ENCODE measurements at places on chromosomes 3 and 15.
A peak's percentile ranks its signal among the peaks of the same experiment; 100 is the strongest.

DNA sequence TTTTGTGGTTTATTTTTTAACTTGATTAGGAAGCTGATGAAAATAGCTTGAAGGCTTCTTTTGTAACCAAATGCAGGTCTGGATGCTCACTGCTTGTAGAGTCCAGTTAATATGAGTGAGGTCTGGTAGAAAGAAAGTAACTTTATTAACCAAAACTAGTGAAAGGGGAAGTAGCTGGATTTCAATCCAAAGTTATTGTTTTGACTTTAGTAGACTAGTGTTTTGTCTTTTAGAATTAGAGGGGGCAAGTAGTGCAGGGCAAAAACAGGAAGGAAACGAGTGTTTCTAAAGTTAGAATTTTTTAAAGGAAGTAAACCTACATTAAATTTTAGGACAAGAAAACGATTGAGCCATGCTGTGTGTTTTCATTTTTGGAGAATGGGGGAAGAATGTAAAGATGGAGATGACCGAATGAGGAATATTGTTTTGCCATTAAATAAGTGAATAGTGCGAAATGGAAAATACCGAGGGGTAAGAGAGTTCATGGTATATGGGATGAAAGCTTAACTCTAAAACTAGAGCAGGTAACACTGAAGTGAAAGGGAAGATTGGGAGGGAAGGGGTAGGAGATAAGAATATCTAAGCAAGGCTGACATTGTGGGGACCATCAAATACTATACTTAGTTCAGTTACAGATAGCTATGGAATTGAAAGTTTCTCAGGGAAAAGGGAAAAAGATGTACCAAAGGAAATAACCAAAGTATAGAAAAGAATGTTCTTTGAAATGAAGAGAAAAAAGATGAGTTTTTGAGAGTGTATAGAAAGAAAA, 40.0 kb downstream of the USP3 start:
- no peak for DNase-seq

DNA sequence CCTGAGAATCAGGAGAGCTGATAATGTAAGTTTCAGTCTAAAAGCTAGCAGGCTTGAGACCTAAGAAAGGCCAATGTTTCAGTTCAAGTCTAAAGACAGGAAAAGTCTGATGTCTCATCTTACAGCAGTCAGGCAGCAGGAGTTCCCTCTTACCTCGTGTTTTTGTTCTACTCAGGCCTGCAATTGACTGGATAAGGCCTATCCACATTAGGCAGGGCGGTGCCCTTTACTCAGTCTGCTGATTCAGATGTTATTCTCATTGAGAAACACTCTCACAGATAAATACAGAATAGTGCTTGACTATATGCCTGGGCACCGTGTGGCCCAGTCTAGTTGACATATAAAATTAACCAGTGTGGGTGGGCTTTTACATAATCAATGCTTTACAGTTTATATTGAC, 122.4 kb downstream of the NR1D2 start:
- DNase-seq, result no peak

DNA sequence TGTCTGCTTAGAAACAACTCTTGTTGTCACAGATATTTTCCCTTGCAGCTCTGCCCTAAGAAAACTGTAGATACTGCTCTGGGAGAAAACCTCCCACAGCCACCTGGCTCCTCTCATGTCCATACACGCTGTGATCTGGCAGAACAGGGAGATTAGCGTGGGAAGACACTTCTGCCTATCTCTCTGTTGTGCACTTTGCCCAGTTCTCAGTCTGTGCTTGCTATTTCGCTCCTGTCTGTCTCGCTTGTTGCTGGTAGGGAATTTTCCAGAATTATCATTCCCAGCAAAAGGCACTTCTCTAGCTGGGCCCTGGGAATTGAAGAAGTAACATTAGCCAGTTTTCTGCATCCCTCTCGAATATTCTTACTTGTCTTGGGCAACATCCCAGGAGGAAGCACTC, 8.1 kb upstream of the GATM start:
- no peak for DNase-seq

GRCh38 chr3:72375237-72376076, 472.8 kb downstream of the SHQ1 start:
- DNase-seq, result no peak

GRCh38 chr15:56868170-56868569, 50.3 kb upstream of the TCF12 start:
- DNase-seq, result no peak

DNA sequence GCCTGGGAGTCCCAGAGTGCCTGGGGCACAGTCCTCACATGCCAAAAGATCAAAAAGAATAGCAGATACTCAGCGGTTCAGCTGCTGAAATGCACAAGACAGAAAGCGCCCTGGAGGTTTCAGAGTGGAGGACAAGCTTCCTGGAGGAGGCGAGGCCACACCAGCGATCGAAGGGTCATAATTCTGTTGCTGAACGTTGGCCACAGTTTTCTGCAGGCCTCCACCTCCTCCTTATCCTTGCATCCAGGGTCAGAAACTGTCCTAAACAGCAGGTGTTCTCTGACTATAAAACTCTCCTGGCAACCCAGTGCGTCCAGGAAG, 220.3 kb upstream of the LINGO1 start:
- no peak for DNase-seq

DNA sequence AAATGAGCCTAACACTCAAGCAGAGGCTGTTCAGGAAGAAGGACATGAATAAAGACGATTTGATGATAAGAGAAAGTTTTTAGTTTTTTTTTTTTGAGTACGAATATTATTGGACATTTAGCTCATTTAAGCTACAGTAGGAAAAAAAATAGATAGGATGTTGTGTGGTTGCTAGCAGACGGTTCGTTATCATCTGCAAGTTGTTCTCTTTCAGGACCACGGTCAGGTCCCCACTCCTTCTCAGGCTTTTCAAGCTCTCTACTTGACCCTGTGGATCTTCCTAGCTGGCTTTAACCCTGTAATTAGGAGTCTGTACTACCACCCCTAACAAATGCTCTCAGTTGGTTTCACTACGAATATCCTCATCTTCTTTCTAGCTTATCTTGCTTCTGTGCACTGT, 1.1 kb downstream of the KCNH8 start:
- peak; percentile 7 for DNase-seq

DNA sequence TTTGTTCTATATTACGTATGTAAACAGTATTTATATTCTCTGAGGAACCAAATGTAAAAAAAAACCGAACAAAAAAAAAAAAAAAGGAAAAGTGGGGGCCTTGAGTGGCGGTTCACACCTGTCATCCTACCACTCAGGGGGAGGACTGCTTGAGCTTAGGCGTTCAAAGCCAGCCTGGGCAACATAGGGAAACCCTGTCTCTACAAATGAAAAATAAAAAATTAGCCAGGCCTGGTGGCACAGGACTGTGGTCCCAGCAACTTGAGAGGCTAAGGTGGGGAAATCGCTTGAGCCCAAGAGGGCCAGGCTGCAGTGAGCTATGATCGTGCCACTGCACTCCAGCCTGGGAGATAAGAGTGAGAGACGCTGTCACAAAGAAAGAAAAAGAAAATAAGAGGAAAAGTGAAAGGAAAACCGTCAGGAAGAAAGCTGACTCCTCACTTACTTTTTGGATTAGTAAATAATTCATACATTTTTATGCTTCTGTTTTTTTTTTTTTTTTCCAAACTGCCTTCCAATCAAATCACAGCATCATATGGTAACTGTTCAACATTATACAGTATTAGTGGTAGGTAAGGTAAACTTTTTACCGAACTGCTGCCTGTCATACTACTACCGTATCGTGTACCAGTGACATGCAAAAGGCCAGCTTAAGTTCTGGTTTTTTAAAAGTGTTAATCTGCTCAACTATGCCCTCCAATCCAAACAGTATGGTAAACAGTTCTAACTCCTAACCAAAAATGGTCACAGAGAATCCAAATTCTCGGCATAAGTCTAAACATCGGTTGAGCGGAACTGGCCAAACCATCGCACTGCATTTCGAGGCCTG, 1.2 kb downstream of the PHC3 start:
- DNase-seq, result peak; percentile 25

- no peak for DNase-seq
Measured at GRCh38 chr15:50066202-50066601, 52.8 kb downstream of the ATP8B4 start.
